ENCODE measurements at places on chromosomes 7 and 10. TPM values are rescaled to one million over a fixed set of nuclear protein-coding genes. Genes with fewer than 3 reads are reported as not detected.

- DNase-seq: peak; percentile 95
Measured at GRCh38 chr10:77173615-77174461, 463.8 kb downstream of the KCNMA1 start.

GRCh38 chr10:52053497-52053896 lies 260.6 kb upstream of the DKK1 start:
- no peak for DNase-seq

DNA sequence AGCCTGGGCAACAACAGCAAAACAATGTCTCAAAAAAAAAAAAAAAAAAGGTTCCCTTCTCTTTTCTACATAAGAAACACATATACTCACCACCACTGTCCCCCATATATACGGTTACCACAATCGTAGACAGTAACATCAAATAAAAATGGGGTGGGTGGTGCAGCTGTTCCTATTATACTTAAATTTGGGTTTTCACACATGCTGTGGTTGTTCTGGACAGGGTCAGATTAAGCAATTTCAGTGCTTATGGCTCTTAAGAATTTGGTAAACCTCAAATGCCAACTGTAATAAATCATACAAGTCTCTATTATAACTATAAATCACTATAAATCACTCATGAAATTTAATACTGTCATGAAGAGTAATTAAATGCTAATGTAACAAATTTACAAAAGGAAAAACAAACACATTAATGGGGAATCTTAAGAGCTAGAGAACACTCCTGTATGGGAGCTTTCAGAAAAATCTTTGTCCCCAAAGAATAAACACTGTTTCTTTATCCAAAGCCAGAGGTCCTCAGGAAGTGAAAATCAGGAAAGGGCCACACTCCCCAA lies 143.6 kb downstream of the GLI3 start:
- no peak for DNase-seq

GRCh38 chr10:91137822-91138221 lies 82.6 kb upstream of the PCGF5 start:
- DNase-seq: no peak

DNA sequence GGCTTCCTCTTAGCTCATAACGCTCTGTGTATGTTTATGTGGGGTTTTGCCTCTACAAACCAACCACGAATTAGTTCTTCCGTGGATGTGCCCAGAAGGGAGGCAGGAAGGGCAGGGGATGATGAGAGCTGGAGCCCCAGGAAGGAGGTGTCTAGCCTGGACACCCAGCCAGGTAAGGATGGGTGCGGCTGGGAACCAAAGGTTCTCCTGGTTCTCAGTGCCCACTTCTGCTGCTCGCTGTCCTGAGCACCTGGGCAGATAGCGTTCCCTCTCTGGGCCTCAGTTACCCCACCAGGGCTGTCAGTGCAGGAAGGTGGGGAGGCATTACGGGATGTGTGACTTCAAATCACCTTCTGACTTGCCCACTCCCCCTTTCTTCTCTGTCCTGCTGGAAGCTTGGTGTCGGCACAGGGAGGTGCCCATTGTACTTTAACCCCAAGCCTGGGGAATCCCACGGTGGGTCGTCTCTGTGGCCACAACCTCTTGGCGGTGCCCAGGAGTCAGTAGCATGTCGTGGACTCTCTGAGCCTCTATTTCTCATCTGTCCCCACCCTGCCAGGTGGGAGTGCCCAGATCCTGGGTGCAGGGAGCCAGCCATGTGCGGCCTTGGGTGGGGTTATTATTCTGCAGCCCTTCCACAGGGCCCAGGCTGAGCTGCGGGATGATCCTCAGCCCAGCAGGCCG lies 18.7 kb upstream of the PCBD1 start:
- no peak for DNase-seq

- no peak for DNase-seq
Measured at GRCh38 chr10:46536781-46537180, 19.7 kb downstream of the GPRIN2 start.

DNA sequence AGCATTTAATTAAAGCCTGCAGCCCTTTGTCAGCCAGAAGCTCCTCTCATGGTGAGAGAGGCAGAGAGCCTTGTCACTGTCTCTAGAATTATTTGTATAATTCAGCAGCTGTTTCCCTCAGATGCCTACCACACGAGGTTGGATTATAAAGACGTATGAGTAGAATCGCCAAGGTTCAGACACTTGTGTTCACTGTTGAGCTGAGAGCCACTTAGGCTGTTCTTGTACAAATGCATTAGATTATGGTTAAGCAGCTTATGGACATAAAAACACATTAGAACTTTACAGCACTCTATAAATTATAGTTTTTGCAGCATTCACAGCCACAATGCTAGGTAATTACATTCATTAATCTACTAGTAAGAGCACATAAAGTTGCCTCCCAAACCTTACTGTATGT lies 282.6 kb downstream of the AUTS2 start:
- DNase-seq: peak; percentile 51

DNA sequence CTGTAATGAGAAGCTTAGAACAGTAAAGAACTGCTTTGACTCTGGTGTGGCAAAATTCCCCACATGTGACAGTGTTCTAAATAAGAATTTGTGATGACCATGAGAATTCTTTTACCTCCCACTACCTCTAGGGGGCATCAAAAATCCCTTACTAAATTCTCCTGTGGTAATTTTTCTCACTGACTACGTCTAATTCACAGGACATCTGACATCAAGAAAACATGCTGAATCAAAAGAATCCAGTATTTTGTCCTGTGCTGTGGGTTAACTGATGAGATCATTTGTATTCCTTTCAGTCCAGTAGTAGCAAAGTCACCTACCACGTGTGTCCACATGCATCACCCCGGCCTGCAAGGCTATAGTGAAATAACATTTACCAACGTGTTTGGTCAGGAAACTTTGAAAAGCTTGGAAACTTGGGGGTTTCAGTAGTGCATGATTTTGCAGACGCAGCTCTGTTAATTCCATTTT lies 103.8 kb downstream of the ATE1 start:
- DNase-seq: peak; percentile 54

DNA sequence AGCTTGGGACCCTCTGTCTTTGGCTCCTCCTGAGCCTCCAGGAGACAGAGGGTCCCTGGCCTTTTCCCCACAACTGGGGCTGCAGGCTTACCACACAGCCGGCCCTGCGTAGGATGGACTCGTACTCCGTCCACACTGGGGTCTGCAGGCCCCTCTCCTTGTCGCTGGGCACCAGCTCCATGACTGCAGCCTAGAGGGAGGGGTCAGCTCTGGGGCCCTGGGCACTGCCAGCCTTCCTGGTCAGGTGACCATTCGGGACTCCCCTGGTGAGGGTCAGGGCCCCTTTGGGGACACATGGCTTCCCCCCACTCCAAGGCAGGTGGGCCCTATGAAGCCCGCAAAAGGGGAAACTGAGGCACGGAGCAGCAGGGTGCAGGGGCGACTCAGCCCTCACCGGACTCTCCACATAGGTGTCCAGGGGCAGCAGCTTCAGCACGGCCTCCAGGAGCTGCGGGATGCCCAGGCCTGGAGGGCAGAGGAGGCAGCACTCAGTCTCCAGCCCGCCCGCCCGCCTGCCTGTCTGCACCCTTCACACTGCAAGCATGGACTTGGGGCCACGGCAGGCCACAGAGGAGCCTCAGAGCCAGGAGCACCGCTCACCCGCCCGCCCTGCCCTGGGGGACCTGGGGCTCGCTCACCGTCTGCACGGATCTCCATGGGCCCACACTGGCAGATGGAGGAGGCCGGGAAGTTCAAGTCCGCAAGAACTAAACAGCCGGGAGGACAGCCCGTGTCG lies 1.1 kb downstream of the FUOM start:
- no peak for DNase-seq

DNA sequence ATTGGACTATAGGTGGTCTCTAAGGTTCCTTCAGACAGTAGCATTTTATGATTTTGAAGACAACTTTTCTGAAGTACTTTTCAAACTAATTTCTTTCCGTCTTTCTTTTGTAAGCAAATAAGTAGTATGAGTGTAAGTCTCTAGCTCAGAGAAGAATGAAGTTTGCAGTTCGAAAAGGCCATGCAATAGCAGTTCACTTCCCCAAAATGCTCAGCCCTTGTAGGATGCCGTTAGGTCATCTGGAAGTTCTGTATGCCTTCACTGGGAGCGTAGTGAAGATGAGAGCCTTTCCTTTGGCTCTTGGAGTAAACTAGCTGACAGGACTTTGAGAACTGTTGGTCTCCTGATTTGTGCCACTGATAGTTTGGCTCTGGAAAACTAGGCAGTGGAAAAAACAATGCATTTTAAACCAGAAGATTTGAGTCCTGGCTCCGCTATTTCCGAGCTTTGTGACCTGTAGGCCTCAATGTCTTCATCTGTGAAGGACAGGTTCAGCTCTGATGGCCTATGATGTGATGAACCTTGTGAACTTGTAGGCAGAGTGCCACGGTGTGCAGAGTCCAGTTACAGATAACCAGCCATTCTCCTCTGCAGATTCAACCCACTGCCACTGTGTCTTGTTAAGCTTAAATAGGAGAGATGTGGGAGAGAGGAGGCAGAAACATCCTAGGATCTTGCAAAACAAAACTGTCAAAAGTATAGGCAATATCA lies 18.8 kb downstream of the SGPL1 start:
- DNase-seq: no peak

DNA sequence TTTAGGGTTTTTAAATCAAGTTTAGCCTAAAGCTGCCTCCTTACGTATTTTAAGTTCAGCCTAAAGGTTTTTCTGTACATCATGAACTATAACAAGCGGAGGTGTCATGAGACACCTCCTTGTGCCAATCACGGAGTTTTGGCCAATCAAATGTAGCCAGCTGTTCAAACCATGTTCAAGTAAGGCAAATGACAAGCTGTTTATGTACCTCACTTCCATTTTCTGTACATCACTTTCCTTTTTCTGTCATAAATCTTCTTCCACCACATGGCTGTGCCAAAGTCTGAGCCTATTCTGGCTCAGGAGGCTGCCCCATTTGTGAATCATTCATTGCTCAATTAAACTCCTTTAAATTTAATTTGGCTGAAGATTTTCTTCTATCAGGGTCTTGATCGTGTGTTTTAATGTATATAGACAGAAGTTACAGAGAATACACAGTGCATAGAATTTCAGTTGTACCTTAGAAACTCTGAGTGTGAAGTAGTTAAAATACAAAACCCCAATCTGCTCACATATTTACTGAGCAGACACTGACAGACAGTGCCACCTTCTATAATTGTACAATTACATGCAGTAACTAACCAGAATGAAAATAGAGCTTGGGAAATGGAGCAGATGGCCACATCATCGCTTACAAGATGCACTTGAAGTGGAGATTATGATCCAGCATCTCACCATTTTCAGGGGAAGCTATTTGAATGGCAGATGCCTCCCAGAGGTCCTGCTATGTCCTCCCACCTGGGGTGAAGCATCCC lies 76.9 kb upstream of the LANCL2 start:
- DNase-seq: no peak

DNA sequence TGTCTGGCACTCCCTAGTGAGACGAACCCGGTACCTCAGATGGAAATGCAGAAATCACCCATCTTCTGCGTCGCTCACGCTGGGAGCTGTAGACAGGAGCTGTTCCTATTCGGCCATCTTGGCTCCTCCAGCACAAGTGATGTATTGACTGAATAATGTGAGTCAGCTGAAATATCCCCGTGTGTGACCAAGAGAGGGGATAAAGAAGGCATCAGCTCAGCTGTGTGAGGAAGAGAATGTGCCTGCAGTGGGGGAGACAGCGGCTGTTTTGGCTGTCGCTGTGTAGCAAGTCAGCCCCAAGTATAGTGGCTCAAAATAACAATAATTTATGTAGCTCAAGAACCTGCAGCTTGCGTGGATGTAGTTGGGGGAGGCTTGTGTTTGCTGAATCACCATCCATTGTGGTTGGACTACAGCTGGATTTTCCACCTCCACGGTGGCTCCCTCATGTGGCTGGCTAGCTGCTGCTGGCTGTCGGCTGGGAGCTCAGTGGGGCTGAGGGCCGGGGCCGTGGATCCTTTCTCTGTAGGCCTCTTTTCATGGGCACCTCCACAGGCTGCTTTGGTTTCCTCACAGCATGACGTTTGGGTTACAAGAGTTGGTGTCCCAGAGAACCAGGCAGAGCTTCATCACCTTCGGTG lies 434.5 kb downstream of the CCSER2 start:
- no peak for DNase-seq

GRCh38 chr10:109838592-109839244 lies 84.6 kb downstream of the XPNPEP1 start:
- no peak for DNase-seq

DNA sequence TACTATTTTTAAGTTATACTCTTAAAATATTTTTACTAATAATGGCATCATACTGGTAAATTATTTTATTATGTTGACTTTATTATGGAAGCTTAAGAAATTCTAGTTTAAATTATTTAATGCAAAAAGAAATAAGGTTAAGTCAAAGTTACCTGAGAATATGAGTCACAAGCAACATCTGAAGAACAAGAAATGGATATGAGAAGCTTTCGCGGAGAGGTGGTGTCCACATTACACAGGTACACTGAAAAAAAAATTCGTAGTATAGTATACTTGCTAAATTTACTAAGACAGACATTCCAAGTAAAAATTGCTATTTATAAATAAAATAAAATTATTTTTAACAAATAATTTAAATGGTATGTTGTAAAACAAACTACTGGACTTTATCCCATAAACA lies 143.8 kb downstream of the AVL9 start:
- DNase-seq: no peak

- DNase-seq: no peak
Measured at GRCh38 chr7:109637428-109637990, 1067.8 kb downstream of the DNAJB9 start.

DNA sequence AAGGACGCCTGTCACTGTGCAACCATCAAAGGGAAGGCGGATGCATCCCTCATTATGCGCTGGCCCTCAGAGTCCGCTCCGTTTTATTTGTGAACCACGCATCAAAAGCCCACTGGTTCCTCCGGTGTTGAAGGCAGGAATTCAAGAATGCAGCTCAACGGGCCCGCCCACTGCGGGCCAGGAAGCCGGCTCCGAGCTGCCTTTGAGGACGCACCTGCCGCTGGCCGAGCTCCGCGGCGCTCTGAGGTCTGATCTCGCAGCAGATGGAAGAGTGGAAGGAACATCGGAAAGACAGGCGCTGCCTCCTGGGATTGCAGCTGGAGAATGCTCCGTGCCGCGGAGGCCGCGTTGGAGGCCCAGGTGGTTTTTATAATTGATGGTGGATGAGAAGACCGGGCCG lies 56.9 kb upstream of the ADGRA1 start:
- DNase-seq: peak; percentile 66

- DNase-seq: no peak
Measured at GRCh38 chr7:78970440-78970916, 483.0 kb downstream of the MAGI2 start.

- DNase-seq: no peak
Measured at GRCh38 chr7:86720306-86720705, 76.6 kb downstream of the GRM3 start.

- DNase-seq: peak; percentile 75
Measured at GRCh38 chr10:33381451-33382215, 47.2 kb upstream of the NRP1 start.

TMEM229A gene
- total RNA-seq: not detected

UMAD1 gene
- 11.9 TPM for total RNA-seq

GSTO2 gene
- total RNA-seq: 5.1 TPM

NPSR1 gene
- not detected for total RNA-seq

VWDE gene
- 3.1 TPM for total RNA-seq

SPOCK2 gene
- total RNA-seq: 8.3 TPM

AKR1C2 gene
- 2.8 TPM for total RNA-seq

ZNF425 gene
- 4.7 TPM for total RNA-seq

OR2A42 gene
- not detected for total RNA-seq

CDNF gene
- 4.8 TPM for total RNA-seq
